CD4-positive, alpha-beta T cell treated with Interleukin-17A for 1 hour (primary cell): ENCODE measurements at places on chromosomes 2 and 18.

DNA sequence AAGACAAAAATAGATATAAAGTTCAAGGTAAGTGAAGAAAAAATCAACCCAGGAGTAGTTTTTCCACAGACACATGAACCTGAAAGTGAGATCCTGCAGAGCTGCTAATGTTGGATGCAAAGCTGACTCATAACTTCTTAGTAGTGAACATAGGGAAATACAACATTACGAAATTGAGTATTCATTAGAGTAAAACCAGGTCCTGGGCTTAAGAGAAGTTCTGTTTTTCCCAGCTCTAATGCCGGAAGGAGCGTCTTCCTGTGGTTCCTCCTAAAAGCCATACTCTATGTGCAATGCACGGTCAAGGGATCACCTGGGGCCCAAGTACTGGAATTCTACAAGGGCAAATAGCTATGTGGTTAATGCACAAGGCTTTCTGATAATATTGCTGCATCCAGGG lies 141.7 kb downstream of the RBMS1 start:
- no peak for DNase-seq

DNA sequence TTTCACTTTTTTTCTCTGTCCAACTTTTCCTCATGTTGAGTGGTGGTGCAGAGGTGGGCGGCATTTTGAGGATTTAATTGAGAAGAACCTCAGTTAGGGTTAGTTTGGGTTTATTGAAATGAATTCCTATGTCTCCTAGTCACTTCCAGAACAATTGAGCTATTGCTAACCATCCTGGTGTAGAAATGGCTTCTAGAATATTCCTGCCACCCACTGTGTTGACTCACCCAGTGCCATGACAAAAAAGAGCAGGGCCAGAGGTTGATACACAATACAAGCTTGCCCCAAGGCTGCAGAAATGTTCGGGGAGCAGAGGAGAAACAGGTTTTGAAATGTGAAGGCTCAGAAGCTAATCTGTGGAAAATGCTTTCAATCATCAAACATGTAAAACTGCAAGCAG lies 167.1 kb upstream of the TRIB2 start:
- DNase-seq = no peak

- DNase-seq = no peak
Observed at GRCh38 chr2:177098001-177098613, 114.5 kb upstream of the HNRNPA3 start.

DNA sequence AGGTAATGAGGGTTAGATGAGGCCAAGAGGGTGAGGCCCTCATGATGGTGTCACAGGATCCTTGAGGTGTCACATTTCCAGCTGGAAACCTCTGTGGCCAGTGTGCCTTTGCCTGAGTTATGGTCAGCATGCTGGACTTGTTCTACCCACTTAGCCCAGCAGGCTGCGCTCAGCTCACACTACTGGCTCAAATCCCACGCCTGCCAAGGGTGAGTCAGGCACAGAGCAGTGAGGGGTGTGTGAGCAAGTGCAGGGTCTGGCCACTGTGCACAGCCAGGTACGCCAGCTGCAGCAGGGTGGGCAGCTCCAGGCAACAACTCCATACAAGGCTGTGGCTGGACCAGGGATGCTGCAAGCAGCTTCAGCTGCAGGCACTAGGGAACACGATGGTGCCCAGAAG lies 616.6 kb upstream of the FSHR start:
- DNase-seq = no peak

GRCh38 chr2:242011516-242011915 lies 142.0 kb downstream of the RTP5 start:
- DNase-seq = no peak

DNA sequence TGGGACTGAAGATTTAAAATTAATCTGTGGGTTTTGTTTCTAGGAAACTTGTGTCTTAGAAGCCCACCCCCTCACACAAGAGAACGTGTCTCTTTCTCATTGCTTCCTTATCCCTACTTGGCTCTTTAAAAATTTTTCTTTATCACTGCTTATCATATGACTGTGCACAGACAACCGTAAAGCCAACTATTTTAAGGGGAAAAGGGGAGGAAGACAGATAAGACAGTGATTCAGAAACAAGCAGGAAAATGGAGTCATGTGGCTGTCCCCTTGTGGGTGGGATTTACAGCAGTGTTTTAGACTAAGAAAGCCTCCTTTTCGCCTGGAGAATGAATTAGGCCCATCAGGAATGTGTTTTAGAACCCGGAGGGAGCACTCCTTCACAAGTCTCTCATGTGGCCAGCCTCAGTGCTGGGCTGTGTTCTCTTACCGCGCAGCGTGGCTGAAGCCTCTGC lies 17.6 kb downstream of the PRKCE start:
- no peak for DNase-seq

- no peak for DNase-seq
Observed at GRCh38 chr2:139155991-139156390, 375.8 kb upstream of the NXPH2 start.

GRCh38 chr2:12948231-12948960 lies 231.7 kb downstream of the TRIB2 start:
- DNase-seq = no peak

DNA sequence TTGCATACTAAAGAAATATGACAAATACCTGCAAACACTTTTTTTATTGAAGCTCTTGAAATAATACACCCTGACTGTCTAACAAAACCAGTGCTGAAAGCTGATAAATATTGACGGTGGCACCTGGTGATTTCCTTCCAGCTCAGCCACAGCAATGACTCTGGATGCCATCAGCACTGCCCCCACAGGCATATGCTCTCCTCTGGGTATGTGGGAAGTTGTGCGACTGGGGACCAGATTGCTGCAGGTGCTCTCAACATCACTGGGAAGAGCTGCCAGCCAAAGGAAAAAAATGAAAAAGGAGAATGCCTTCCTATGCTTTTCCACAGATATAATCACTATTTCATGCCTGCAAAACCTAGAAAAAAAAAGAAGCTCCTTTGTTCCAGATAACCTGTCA lies 141.5 kb downstream of the PIGN start:
- no peak for DNase-seq

DNA sequence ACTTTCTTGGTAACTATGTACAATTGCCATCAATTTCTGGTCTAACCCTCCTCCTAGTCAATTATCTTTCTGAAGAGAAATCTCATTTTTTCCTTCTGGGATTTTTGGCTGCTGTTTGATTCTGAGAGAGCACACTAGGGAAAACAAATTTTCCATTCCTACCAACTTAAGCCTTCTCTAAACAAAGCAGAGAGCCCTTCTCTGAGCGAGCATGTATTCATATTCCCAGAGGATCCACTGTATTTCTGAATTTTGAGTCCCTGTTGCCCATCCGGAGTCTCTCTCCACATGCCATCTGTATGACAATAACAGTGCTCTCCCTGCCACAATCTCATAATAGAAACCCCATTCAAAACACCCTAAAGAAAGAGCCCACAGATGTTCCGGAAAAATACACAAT lies 78.5 kb downstream of the MAIP1 start:
- DNase-seq = no peak

DNA sequence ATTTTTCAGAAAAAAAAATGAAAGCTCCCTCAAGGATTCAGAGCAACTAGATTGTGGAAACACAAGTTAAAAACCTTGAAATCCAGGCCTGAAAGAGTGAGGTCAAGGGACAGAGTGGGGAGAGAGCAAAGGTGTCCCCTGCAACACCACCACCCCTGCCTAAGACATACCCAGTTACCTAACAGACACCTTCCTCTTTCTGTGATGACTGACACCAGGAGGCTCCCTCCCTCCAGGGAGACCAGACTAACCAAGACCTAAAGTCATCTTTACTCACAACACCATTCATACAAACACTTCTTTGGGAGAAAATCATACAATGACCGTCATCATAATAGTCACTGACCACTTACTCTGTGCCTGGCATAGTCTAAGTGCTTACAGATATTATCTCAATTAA lies 151.8 kb upstream of the NABP1 start:
- no peak for DNase-seq

GRCh38 chr2:238947920-238948710 lies 100.2 kb downstream of the TWIST2 start:
- DNase-seq = no peak

GRCh38 chr2:101710471-101711318 lies 13.2 kb downstream of the MAP4K4 start:
- peak; percentile 46 for DNase-seq

DNA sequence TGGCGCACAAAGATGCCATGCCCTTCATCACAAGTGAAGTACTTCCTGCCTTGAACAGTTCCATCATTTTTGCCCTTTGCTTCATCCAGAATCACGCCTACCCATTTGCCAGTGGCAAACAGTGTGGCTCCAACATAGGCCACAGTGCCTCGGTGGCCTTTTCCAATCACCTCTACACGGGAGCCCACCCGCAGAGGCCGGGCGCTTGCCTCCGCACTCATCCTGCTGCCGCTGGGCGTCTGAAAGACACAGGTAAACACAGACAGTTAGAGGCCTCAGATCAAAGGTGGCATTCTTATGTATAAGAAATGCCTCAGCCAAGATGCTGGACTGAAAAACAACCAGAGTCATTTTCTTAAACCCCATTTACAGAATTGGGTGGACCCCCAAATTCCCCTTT lies 2.1 kb downstream of the DCTN1 start:
- DNase-seq = no peak

DNA sequence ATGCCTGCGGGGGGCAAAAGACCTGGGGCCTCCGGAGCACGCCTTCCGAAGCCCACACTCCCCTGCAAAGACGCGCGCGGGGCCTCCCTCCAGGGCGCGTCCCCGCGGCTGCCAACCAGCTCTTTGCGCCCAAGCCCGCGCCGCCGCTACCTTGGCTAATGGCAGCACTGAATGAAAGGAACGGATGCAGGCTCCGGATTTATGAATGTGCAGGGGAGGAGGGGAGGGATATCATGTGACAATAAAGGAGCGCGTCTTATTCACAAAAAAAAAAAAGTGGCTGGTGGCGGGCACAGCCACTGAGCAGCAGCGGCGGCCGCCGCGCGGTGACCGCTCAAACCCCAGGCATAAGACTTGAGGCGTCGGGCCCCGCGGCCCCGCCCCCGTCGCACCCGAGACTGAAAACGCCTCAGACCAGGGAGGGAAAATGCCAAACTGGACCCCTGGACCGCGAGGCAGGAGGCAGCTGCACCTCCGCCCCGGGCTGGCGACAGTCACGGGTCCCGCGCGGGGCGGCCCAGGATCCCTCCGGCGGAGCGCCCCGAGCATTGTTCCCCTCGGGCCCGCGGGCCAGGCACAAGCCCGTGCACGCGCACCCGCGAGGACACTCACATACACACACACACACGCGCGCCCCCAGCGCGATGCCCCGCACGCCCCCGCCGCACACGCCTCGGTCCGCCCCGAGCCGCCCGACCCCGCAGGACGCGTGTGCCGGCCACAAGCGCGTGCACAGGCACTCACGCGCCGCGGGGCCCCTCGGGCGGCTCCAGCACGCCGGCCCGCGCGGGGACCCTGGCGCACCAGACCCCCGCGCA lies 1.6 kb downstream of the SPRED2 start:
- peak; percentile 74 for DNase-seq

DNA sequence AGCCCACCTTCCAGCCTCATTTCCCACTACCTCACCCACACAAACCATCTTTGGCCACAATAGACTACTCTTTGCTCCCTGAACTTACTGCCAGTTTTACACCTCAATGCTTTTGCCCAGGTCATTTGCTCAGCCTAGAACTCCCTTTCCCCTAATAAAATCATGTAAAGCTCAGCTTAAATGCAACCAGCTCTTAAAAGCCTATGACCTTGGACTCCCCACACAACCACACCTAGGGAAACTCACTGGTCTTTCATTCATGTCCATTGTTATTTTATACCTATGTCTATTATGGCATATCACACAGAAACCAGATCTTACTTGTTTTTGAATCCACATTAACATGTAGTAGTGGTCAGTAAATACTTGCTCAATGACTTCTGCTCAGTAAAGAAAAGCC lies 14.5 kb upstream of the XDH start:
- no peak for DNase-seq

DNA sequence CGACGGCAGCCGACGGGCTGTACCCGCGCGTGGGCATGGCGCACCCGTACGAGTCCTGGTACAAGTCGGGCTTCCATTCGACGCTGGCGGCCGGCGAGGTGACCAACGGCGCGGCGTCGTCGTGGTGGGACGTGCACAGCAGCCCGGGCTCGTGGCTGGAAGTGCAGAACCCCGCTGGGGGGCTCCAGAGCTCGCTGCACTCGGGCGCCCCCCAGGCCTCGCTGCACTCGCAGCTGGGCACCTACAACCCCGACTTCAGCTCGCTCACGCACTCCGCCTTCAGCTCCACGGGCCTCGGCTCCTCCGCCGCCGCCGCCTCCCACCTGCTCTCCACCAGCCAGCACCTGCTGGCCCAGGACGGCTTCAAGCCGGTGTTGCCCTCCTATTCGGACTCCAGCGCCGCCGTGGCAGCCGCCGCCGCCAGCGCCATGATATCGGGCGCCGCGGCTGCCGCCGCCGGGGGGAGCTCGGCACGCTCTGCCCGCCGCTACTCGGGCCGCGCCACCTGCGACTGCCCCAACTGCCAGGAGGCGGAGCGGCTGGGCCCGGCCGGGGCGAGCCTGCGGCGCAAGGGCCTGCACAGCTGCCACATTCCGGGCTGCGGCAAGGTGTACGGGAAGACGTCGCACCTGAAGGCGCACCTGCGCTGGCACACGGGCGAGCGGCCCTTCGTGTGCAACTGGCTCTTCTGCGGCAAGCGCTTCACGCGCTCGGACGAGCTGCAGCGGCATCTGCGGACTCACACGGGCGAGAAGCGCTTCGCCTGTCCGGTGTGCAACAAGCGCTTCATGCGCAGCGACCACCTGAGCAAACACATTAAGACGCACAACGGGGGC lies 2.0 kb downstream of the SP9 start:
- DNase-seq = peak; percentile 47

- DNase-seq = no peak
Observed at GRCh38 chr2:108570416-108570815, 36.1 kb downstream of the LIMS1 start.

DNA sequence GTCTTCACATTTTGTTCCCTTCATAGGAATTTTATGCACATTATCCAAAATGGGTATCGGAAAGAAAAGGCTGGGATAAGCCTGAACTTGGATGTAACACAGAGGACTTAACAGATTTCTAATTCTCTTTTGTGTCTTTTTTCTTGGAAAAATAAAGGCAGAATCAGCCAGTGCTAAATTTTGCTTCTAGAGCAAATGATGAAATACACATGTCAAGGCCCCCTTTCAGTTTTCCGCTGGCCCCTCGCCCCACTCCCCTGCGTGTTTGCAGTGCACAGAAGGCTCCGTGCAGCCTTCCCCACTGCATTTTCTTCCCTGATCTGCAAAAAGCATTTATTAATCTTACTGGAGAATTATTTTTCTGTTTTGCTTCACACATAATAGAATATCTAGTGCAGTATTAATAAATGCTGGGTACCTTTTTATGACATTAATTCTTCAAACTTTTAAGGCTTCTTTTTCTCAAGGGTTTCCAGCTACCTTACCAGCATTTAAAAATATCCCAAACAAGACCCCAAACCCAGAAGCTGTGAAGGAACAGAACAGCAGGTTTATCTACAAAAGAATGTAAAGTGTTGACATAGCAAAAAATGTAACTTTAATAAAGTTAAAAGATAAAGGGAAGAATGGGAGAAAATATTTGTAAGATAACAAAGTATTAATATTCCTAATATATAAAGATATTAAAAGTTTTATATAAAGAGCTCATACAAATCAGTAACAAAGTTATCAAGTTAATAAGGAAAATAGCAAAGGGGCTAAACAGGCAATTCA lies 81.3 kb upstream of the SPTBN1 start:
- no peak for DNase-seq

GRCh38 chr2:120346026-120346666 lies at the start of gene INHBB:
TSS of gene INHBB (plus strand) at chr2:120346136. CDS start at chr2:120346189, 53 bp downstream.
- DNase-seq = no peak

GRCh38 chr2:152166633-152167032 lies 8.9 kb downstream of the STAM2 start:
- no peak for DNase-seq
